ENCODE measurements at places on chromosomes 3 and 15.

DNA sequence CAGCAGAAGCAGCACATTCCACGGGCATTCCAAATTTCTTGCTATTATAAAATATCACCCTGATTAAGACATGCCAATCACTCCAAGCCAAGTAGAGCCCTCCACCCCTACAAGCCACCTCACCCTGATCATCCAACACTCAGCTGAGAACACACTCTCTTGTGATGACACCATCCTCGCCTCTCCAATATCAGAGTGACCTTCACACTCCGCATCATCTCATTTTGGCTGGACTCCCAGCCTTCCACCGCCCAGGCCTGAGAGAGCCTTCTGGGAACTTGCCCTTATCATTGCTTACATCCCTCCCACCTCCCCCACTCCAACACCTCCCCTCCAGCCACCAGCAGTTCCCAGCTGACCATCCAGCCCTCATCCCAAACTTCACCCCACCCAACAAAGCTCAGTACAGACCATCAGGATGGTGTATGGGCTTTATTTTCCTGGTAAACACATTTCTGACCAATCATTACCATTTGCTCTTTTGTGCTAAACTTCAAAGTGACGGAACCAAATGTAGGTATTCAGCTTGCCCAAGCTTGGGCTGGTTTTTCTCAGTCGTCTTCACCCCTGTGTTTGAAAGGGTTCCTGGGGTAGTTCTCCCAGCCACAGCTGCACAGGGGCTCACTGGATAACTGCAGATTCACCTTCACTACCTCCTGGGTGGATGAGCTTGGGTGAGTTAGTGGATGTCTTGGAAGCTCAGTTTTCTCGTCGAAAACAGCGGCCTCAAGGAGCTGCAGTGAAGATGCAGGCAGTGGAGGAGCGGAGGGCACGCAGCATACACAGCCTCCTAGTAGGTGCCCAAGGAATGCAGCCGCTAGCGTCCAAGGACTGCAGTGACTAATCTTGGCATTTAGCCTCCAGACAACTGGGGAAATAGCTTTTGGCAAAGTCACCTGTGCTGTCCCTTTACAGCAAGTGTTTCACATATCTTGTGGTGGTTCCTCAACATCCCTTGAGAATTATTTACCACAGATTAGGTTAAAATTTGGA, 115.1 kb downstream of the LIPC start:
- DNase-seq: peak; percentile 77

DNA sequence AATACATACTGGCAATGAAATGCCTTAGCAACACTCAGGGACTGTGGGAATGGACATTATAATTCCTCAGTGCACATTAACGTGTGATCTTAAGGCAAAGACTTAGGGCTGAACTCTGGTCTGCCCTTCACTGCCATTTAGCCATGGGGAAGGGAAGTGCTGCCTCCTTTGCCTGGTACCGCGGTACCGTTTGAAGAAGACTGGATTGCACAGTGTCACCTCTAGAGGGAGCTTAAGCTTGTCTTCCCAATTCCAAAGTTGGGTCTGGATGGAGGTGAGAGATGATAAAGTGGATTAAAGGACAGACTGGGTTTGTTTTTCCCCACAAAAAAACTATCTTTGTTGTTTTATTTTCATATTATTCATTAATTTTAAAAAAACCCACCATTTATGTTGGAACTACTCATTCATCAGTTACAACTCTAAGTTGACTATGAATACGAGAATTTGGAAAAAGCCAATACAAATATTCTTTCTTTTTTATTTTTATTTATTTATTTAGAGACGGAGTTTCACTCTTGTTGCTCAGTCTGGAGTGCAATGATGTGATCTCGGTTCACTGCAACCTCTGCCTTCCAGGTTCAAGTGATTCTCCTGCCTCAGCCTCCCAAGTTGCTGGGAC, 60.0 kb upstream of the SYN2 start:
- peak; percentile 4 for DNase-seq

GRCh38 chr3:42691816-42692666, 6.7 kb downstream of the KLHL40 start:
- DNase-seq: no peak

DNA sequence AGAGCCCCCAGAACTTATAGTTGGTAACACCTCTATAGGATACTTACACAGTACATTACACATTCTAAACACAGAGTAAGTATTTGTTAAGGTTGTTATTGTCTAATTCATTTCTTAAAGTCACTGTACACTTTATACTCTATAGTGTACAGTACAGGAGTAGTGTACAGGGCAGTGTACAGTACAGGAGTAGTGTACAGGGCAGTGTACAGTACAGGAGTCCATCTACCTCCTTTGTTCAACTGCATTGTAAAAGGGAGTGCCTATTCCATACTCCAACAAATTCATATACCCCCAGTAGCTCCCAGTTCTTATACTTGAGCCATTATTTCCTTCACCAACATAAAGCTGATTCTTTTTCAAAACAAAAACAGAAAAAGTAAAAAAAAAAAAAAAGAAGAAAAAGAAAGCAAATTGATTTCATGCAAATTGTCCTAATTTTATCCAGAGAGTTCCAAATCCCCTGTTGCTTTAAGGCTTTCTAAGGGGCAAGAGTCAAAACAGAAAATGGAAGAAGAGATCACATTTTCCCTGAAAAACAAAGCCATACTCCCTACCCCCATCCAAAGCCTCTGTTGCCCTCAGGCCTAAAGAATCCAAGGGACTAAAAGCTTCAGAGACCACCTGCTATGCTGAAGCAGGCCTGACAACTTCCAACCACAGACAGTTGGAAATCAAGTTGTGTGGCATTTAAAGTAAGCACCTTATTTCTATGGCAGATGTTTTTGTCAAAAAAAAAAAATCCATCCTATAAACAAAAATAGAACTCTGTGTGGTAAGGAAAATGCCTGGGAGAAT, 125.6 kb downstream of the PLCH1 start:
- DNase-seq: no peak

DNA sequence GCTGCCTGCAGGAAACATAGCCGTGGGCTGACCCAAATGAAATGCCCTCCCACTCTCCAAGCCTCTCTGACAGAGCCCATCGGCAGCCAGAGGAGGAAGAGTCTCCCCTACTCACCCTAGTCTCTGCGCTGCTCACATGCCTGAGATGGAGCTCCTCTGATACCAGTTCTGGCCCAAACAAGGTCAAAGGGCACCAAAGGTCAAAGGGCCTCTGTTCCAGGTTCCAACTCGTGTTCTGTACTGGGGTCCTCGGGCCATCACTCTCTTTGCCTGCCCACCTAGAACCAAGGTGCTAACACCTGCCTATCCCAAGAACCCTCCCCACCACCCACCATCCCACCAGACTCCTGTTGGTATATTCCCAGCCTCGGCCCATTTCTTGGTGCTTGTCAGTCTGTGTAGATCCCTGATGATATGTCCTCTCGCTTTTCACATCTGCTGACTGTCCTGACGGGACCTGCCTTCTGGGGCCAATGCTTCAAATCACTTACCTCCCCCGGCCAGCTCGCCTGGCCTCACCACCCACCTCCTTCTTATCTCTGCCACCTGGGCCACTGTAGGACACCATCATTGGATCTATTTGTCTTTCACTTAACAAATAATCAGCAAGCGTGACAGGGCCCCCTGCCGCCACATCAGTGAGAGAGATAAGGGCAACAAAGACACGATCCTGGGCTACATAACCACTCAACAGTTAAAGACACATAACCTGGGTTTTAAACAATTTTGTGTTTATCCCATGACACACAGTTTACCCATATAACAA, 90.4 kb downstream of the SRGAP3 start:
- DNase-seq: no peak

GRCh38 chr15:25882466-25882865, 19.3 kb upstream of the ATP10A start:
- no peak for DNase-seq

DNA sequence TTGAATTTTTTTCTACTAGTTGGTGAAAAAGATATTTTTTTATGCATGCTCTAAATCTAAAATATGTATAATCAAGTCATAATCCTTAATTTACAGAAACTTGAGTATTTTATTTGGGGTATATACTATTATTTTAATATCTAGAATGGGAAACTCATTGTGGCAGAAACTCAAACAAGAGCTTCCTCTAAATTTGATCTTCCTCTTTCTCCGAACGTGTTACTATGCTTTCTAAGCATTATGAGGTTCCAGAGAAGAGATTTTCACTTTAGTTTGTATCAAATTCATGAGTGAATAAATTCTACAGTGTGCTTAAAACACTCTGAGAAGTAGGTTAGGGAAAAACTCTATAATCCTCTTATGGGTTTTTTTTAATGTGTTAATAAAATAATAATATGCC, 173.1 kb downstream of the POTEB3 start:
- no peak for DNase-seq

- no peak for DNase-seq
Measured at GRCh38 chr15:40618906-40619305, 24.9 kb downstream of the KNL1 start.

GRCh38 chr3:27752926-27753325, 30.8 kb upstream of the EOMES start:
- no peak for DNase-seq

- DNase-seq: no peak
Measured at GRCh38 chr3:25153136-25153535, 274.9 kb upstream of the RARB start.

DNA sequence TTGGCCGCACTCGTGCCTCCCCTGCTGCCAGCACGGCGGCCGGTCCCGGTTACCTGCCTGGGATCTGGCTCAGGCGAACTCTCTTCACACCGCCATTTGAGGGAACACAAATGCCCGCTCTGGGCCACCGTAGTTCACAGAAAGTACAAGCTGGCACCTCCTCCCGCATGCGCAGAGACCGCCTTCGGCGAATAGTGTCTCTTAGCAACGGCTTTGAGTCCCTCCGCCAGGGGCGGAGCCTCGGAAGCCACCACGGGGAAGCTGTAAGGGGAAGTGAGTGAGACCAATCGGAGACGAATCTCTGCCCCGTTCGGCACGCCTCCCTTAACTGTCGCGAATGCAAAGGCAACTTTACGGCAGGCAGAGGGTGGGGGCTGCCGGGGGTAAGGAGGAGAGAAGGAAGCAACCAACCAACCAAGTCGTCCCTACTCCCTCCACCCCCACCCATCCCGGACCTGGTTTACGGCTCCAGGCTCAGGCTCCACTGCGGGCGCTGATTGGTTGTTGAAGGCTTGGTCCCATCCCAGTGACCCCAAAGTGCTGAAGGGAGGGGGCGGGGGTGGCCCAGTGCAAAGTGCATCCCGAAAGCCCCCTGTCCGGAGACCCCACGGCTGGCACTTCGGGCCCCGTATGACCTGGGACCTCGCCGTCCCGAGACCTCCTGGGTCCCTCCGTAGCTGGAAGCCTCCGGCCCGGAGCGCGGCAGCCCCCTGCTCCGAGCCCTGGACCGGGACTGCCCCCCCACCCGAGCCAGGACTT, at the start of the genes ASB7 and LINS1:
Gene ASB7 (plus strand): TSS at position 526 of the 759 bp plus-strand sequence. CDS start 9,628 bp downstream, outside the sequence.
Gene LINS1 (minus strand): TSS at position 121 of the 759 bp plus-strand sequence. CDS start 21,342 bp downstream, outside the sequence.
- peak; percentile 99 for DNase-seq

DNA sequence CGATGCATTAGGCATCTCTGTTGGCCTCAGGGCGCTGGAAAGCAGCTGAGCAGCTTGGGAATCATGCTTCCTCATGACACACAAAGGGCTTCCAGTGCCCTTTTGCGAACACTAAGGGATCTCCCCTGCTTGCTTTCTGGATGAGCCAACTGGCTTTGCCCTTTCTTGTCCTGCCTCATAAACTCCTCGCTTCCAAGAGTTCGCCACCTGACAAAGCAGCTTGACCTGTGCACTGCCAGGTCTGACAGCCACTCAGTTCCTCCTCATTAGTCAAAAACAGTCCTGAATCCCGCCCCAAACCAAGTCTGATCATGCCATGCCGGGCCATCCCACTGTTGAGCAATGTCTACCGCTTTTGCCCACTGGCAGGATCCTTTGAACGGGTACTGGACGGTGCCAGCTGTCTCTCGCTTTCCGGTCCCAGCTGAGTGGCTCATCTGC, 265.4 kb upstream of the LYSMD4 start:
- no peak for DNase-seq
